NCI-H748 treated with DMSO at 0.1 percent for 48 hours (cell line): ENCODE measurements at places on chromosomes 16 and 17.
A peak's percentile ranks its signal among the peaks of the same experiment; 100 is the strongest.

DNA sequence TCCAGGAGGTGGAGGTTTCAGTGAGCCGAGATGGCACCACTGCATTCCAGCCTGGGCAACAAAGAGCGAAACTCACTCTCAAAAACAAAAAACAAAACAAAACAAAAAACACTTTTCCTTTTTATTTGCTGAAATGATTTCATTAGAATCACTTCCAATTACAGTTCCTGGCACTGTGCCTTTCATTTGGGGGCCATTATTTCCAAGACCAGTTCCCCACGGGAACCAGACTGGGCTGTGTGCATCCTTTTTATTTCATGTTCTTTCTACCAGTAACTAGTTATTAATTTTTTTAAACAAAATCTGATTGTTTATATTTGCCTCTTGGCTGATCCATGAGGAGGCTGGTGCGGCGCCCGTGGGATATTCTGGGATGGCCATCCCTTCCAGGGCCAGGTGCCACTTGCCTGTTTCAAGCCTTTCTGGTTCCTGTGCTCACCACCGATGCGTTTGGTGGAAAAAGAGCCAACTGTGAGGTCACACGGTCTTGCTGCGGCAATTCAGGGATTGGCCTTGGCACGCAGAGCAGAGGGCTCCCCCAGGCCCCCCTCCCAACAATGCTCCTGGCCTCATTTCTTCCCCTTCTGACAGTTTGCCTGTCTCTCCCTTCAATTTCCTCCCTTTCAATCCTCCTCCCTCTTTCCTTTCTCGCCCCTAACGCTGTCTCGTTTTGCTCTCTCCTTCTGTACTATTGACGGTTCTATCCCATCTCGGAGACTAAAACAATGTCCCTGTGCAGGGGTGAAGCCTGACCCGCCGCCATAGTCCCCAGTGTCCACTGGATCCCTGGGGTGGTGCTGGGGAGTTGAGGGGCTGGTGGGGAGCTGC lies 13.4 kb downstream of the UBALD1 start:
- no peak for DNase-seq

DNA sequence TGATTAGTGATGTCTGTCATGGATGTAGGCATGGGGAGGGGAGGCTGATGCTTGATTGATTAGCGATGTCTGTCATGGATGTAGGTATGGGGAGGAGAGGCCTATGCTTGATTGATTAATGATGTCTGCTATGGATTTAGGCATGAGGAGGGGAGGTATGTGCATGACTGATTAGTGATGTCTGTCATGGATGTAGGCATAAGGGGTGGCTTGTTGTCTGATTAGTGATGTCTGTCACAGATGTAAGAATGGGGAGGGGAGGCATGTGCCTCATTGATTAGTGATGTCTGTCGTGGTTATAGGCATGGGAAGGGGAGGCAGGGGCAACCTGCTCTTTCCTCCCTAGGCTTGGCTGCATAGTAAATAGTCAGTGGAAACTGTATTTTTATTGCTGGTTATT lies 409.4 kb downstream of the HAPSTR1 start:
- no peak for DNase-seq

DNA sequence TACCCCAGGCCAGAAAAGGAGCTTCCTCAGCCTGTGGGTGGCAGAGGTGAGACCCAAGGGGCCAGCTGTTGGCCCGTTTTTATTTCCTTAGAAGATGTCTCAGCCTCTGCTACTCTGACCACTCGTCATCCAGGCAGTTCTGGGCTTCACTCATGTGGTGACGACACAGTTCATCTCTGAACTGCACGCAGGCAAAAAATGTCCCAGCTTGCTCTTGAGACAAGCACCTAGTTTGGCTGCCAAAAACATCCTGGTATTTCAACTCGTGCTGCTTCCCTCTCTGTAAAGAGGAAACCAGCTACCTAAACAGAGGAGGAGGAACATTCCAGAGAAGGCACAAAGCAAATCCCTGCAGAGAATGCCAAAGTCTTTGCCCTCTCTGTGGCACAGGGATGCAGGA lies 125.7 kb downstream of the XYLT1 start:
- no peak for DNase-seq

DNA sequence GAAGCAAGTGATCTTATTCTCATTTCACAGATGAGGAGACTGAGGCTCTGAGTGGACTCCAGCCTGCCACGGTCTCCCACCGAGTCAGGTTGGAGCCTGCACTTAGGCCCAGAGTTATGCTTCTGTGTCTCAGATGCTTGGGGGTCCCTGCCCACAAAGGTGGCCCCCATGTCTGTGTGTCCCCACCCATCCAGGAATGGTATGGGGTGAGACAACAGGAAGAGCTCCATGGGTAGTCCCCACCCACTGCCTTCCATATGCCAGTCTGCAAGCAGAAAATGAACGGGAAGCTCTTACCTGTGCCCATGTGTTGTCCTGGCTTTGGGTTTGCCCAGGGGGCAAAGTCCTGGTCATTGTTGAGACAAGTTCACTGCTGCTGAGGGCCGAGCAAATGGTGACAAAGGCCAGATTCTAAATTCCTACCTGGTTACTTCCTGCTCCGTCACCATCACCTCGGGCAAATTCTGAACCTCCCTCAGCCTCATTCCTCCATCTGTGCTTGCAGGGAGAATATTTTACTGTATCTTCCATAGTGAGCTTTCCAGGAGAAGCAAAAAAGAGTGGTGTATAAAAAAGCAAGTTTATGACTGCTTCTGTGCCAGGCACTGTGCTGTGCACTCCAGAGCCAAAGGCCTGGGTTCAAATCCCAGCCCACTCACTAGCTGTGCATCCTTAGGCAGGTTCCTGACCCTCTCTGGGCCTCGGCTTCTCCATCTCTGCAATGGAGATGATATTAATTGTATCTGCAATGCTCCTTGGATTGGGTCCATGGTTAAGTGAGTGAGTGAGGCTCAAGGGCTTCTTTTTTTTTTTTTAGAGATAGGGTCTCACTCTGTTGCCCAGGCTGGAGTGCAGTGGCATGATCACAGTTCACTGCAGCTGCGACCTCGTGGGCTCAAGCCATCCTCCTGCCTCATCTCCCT lies 9.3 kb downstream of the IL4R start:
- DNase-seq, result no peak

- DNase-seq, result no peak
Observed at GRCh38 chr17:13575922-13576419, 25.8 kb downstream of the HS3ST3A1 start.

- no peak for DNase-seq
Observed at GRCh38 chr16:67702130-67702529, 17.0 kb downstream of the GFOD2 start.

GRCh38 chr17:57425431-57425830 lies 169.1 kb downstream of the MSI2 start:
- DNase-seq, result peak; percentile 94

- DNase-seq, result no peak
Observed at GRCh38 chr17:45994987-45995386, 4.1 kb upstream of the STH start.

DNA sequence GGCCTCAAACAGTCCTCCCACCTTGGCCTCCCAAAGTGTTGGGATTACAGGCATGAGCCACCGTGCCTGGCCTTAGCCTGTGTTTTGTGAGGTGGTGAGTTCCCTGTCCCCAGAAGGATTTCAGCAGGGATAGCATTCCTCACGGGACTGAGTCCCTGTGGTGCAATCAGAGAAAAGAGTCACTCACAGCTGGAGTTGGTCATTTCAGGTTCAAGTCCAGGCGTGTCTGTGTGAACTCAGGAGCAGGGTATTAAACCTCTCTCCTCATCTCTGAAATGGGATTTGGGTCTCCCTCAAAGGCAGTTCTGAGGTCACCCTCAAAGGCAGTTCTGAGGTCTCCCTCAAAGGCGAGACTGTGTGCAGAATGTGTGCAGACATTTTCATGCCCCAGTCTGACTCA lies 28.6 kb downstream of the NPTX1 start:
- DNase-seq, result no peak

GRCh38 chr17:47733674-47734410 lies 806 bp downstream of the TBX21 start:
- no peak for DNase-seq

- DNase-seq, result no peak
Observed at GRCh38 chr16:82364690-82365089, 194.7 kb upstream of the MPHOSPH6 start.

DNA sequence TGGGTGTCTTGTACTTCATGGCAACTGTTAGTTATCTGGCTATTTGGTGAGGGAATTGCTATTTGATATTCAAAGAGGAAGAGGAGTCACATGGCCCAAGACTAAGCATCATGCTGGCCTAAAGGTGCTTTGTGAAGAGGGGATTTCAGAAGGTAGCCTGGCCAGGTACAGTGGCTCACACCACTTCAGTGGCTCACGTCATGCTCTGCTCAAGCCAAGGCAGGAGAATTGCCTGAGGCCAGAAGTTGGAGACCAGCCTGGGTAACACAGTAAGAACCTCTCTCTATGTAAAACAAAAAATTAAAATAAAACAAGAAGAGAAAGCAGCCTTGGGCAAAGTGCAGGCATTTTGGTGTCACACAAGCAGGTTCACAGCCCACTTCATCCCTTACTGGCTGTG lies 6.4 kb upstream of the MT1B start:
- DNase-seq, result no peak

DNA sequence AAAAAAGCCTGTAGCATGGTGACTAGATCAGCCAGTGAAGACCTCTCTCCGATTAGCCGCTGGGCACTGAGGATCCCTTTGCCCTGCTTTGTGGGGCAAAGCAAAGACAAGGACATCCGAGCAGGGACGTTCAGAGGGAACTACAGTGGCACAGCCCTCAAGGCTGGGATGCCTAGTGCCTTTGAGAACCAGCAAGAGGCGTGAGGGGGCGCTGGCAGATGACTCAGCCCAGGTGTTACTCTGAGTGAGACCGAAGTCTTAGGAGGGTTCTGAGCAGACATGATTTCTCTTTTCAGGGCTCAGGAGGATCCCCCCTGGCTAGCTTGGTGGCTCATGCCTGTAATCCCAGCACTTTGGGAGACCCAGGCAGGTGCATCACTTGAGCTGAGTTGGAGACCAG lies 178.6 kb downstream of the CPPED1 start:
- DNase-seq, result no peak

DNA sequence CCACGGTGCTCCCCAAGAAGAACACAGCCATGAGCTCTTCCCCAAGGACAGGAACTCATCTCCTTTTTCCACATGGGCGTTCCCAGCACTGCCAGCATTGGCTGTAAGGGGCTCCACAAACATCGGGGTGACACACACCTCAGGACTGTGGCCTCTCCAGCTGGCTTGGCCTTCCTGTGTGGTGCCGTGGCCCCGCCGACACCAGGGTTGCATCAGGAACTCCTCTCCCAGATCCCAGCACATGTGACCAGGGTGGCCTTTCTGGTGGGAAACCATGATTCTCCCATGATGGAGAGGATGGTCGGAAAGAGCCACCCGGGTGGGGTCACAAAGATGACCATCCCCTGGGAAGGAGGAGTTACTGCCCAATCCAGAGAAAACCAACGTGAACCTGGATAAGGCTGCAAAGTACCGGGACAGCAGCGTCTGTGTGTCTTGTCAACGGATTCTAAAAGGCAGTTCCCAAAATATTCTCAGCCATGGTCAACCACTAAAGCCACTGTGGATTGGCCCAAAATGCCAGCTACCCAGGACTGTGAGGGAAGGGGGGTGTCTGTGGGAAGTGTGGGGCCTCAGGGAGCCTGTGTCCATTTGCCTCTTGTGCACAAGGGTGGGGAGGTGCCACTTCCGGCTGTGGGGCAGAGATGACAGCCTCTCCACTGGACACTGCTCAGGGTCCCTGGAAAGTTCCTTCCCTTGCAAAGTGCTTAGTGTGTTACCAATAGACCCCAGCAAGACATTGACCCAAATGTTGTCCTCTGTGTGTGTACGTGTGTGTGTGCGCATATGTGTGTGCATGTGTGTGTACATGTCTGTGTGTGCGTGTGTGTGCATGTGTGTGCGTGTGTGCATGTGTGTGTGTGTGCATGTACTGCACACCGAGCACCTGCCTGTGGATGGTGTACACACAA lies 78.0 kb upstream of the CBX4 start:
- no peak for DNase-seq

GRCh38 chr17:3035256-3035967 lies 28.0 kb downstream of the OR1D5 start:
- no peak for DNase-seq

GRCh38 chr16:2250652-2251295 lies 613 bp downstream of the ECI1 start:
- DNase-seq, result no peak

GRCh38 chr16:57061084-57061905 lies 31.1 kb upstream of the CPNE2 start:
- DNase-seq, result no peak

DNA sequence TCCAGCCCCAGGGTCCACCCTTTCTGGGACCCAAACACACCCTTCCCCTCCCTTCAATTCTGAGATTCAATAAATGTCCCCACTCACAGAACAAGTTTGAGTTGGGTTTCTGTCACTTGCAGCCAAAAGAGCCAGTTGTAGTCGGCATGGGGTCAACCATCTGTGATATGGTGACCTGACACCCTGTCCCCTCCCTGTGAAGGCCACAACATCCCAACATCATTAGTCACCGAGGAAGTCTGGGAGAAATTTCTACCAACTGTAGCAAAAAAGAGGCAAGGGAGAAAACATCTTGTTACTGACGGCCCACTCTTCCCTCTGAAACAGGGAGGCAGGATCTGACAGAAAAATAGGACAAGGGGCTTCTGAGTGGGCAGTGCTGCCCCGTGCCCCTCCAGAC lies 638 bp upstream of the LYZL6 start:
- no peak for DNase-seq

DNA sequence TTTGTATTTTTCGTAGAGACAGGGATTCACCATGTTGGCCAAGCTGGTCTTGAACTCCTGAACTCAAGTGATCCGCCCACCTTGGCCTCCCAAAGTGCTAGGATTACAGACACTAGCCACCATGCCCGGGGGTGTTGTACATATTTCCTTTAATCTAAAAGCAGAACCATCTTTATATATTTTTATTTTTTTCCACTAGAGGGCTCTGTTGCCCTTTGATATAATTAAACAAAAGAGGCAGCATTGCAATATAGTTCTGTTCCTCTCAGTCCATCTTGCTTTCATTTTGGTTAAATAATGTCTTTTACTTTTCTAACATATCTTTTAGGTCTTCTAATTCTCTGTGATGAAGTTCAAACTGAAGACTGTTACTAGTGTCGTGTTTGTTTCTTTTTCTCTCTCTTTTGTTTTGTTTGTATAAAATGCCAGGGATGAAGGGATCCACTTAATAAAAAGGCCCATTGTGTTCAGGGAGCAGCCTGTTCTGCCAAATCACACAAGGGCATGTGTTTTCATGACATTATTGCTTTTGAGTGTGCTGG lies 23.4 kb downstream of the WWOX start:
- peak; percentile 68 for DNase-seq

- no peak for DNase-seq
Observed at GRCh38 chr17:46007461-46007965, 8.5 kb downstream of the STH start.
